Calu3 (cell line): ENCODE measurements at places on chromosomes 6 and 20. TPM values are rescaled to one million over a fixed set of nuclear protein-coding genes. Genes with fewer than 3 reads are reported as not detected.
A peak's percentile ranks its signal among the peaks of the same experiment; 100 is the strongest.

The INSM1 gene
- total RNA-seq: not detected in 2 replicates

The ANKRD66 gene
- total RNA-seq: not detected in 2 replicates

The IMPG1 gene
- total RNA-seq: not detected in 2 replicates

GRCh38 chr6:52341561-52342260 lies 20.2 kb upstream of the PAQR8 start:
- peak overlapping the region; percentile 38 for H3K27ac ChIP-seq
- H3K36me3 ChIP-seq: no peaks in the 10 kb centered on the region
- no peak overlapping the region for H3K4me3 ChIP-seq
- no peaks in the 10 kb centered on the region for H3K27me3 ChIP-seq
- H3K4me1 ChIP-seq: peaks cover 30% of the 10 kb centered on the region

DNA sequence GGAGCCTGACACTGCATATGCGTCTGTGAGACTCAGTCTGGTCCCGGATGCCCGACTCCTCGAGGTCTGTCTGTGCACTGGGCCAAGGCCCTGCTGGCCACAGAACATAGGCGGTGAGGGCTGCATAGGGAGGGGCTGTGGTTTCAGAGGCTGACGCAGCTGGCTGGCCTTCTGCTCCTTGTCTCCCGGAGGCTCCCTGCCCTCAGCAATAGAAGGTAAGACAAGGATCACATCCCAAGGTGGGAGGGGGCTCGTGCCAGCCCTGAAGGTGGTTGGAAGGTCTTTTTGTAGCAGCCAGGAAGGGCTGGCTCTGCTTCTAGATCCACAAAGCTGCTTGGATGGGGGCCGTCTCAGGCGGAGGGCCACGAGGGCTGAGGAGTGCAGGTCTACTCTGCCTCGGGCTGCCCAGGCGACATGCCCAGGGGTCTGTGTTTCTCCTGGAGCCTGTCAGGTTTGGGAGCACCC lies 239.8 kb upstream of the SULF2 start:
- H3K4me3 ChIP-seq: no peak overlapping the region
- no peaks in the 10 kb centered on the region for H3K4me1 ChIP-seq
- no peak for DNase-seq
- H3K27ac ChIP-seq: no peak overlapping the region
- H3K36me3 ChIP-seq: peaks cover 5% of the 10 kb centered on the region
- H3K27me3 ChIP-seq: peaks cover 6% of the 10 kb centered on the region

- no peaks in the 10 kb centered on the region for H3K4me1 ChIP-seq
- no peak overlapping the region for H3K27ac ChIP-seq
- no peak overlapping the region for H3K4me3 ChIP-seq
- peaks cover 33% of the 10 kb centered on the region for H3K27me3 ChIP-seq
Measured at GRCh38 chr20:4029505-4030467, 14.4 kb upstream of the RNF24 start.

DNA sequence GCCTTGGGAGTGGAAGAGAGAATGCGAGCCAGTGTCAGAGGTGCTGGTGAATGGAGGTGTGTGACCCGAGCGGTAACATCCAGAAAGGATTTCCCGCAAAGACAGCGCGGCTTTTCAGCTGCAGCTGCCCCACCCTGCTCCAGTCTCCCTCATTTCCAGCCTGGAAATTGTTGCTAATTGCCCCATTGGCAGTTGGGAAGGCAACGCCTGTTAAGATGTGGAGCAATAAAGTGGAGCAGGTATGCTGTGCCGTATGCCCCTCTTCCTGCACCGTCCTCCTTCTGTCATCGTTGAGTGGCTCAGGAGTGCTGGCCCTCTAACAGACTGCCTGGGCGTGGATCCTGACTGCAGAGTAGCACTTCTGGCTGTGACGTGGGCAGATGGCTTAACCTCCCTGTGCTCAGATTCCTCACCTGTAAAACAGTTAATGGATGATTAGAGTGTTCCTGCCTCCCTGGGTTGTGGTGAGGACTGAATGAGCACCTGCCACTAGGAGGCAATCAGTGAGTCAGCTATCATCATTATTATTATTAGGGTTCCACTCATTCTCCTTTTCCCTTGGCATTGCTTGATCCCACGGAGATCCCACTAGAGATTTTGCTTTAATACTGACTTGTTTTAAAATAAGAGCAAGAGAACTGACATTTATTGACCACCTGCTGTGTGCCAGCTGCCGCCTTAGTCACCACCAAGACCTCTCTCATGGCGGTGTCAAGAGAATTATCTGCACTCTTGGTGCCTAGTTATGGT lies 11.7 kb downstream of the ARFGEF2 start:
- H3K27me3 ChIP-seq: no peaks in the 10 kb centered on the region
- H3K27ac ChIP-seq: no peak overlapping the region
- H3K36me3 ChIP-seq: peaks cover 14% of the 10 kb centered on the region

DNA sequence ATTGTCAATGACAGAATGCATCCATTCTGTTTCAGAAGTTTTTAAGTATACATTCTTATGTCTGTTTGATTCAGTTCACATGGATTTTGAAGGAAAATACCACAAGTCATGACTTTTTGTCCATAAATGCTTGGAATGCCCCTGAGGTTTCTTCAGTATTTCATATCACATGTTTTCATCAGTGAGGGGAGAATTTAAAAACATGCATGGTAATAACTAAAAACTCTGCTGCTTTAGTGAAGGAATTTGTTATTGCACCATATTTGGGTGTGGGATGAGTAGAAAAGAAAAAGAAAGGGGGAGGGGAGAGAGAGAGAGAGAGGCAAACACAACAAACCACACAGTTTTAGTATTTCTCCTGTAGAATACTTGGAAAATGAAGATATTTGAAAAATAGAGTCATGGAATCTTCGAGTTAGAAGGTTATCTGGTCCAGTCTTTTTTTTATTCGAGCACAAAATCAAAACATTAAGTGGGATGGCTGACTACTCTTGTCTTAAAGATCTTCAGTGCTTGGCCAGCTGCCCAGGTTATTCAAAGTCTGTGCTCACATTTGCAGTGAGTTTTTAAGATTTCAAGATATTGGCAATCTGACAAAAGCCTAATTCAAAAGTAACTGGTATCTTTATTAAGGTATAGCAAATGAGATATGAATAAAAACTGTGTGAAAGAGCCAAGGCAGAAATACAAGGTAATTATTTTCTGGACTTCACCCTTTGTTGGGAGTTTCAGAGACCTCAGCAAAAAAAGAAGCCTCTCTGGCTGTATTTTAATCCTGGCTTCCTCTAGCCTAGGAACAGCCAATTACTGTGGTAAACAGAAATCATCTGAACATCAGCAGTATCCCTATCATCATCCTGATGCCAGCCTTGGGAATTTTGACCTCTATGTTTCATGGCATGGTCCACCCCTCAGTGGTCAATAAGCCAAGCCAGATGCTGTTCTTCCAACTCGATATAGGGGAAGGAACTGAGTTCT lies 687.9 kb upstream of the CITED2 start:
- H3K4me1 ChIP-seq: peaks cover 12% of the 10 kb centered on the region
- H3K27ac ChIP-seq: no peak overlapping the region
- DNase-seq: no peak
- H3K36me3 ChIP-seq: no peaks in the 10 kb centered on the region
- H3K27me3 ChIP-seq: no peaks in the 10 kb centered on the region

GRCh38 chr6:3850451-3851203 lies 1.5 kb downstream of the FAM50B start:
- peaks cover 8% of the 10 kb centered on the region for H3K36me3 ChIP-seq
- H3K4me1 ChIP-seq: peaks cover 9% of the 10 kb centered on the region
- no peaks in the 10 kb centered on the region for H3K27me3 ChIP-seq
- no peak overlapping the region for H3K27ac ChIP-seq
- DNase-seq: no peak

- no peak overlapping the region for H3K27ac ChIP-seq
- no peak for DNase-seq
Measured at GRCh38 chr20:21183722-21184121, 57.8 kb downstream of the KIZ start.

DNA sequence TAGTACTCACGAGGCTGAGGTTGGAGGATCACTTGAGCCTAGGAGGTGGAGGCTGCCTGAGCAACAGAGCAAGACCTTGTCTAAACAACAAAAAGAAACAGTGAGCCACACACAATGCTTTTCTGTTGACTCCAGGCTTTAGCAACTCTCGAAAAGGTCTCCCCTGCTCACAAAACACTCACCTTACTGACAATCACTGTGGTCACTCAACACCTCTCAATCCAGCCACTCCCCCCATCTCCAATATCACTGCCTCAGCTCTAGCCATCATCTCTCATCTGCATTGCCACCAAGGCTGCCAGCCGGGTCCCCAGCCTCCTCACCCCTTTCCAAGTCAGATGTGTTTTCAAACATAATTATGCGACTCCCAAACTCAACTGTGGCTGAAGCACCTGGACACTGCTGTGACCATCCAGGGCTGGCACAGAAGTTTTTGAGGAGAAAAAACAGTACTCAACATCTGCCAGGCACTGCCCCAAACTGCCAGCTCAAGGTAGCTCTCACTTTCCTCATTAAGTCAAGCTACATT lies 218.0 kb upstream of the ARID1B start:
- no peaks in the 10 kb centered on the region for H3K27me3 ChIP-seq
- H3K4me1 ChIP-seq: no peaks in the 10 kb centered on the region
- H3K27ac ChIP-seq: no peak overlapping the region
- H3K4me3 ChIP-seq: no peak overlapping the region
- H3K36me3 ChIP-seq: no peaks in the 10 kb centered on the region
- DNase-seq: no peak

DNA sequence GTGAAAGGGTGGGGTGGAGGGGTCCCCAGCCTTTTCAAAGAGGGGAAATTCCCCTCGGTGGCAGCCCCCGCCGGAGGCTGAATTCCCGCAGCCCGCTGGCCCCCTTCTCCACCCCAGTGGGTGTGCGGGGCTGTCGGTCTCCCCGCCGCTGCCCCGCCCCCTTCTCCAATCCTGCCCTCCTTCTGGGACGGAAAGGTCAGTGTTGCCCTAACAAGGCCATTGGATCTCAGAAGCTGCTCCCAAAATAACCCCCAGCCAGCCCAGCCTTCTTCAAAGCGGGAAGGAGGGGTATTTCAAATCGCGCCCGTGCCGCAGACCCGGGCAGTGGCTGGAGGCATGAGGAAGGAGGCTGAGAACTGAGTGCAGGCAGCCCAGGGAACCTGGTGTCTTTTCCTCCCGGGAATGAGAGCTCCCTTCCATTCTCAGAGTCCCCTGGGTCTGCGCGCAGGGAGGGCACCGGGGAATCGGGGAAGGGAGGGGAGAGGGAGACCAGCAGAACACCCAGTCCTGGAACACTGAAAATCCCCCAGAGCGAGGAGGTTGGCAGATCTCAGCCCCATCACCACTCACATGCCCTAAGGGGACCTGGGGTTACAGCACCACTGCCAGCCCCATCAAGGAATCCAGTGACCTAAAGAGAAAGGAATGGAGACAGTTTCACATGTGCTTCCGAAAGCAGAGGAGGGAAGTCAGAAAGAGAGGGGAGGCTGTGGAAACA lies at the start of gene JPH2:
Gene JPH2 (minus strand): TSS at position 135 of the 718 bp plus-strand sequence. CDS start 483 bp downstream, outside the sequence.
- H3K4me1 ChIP-seq: peaks cover 16% of the 10 kb centered on the region
- H3K27me3 ChIP-seq: peaks cover 15% of the 10 kb centered on the region
- H3K36me3 ChIP-seq: peaks cover 5% of the 10 kb centered on the region
- H3K4me3 ChIP-seq: peak within 1 kb of the TSS; percentile 63

DNA sequence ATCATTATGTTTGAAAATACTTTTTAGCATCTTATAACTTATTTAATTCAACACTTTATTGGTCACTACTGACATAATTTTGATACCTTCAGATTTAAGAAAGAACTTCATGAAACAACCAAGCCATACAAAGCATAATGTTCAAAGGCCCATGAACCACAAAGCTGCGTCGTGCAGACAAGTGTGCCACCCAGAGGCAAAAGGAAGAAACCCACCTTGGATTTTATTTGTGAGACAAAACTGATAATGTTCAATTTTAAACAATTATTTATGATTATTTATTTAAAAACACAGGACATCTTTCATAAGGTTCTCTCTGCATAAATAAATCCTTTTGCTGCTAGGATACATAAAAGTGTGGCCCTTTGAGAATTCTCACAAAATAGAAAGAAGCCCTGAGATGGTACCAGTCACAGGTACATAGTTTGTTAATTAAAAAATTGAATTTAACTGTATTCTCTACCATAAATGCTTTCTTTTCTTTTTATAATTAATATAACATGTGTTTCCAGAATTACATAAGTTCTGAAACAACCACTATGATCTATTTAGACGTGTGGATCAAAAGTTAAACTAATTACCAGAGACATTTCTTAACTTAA lies 143.7 kb downstream of the RALGAPA2 start:
- no peaks in the 10 kb centered on the region for H3K36me3 ChIP-seq
- H3K27me3 ChIP-seq: no peaks in the 10 kb centered on the region
- no peak overlapping the region for H3K4me3 ChIP-seq
- H3K4me1 ChIP-seq: no peaks in the 10 kb centered on the region
- H3K27ac ChIP-seq: no peak overlapping the region

DNA sequence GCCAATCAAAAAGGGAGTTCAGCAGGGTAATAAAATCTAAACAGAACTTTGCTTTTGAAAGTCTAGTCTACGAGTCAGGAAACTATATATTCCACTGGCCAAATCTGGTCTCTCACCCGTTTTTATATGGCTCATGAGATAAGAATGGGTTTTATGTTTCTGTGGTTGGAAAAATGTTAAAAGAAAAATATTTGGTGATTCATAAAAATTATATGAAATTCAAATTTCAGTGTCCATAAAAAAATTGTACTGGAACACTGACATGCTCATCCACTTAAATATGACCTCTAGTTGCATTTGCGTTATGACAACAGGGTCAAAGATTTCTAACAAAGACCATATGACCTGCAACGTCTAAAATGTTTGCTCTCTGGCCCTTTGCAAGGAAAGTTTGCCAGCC lies 22.3 kb upstream of the LAMP5 start:
- H3K27ac ChIP-seq: no peak overlapping the region
- no peak for DNase-seq
- no peak overlapping the region for H3K4me3 ChIP-seq
- H3K27me3 ChIP-seq: no peaks in the 10 kb centered on the region
- no peaks in the 10 kb centered on the region for H3K36me3 ChIP-seq

DNA sequence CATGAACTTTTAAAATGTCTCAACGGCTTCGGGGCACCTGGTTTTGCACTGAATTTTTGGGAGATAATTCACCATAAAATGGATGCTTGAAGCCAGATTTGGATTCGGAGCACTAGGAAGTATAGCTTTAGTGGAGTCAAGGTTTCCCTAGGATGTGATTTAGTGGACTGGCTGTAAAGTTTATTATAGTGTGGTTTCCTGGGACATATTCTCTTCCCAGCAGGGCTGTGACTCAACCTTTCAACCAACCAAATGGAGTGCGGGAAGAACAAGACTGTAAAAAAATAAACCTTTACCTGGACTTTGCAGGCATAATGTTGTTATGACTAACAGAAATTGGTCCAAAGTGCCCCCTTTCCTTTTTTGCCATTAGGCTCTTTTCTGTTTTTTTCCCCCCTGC lies 327.4 kb upstream of the MAN1A1 start:
- H3K27ac ChIP-seq: no peak overlapping the region
- no peaks in the 10 kb centered on the region for H3K27me3 ChIP-seq
- no peak for DNase-seq
- H3K36me3 ChIP-seq: no peaks in the 10 kb centered on the region
